ENCODE measurements at places on chromosomes 2 and 18. TPM values are rescaled to one million over a fixed set of nuclear protein-coding genes. Genes with fewer than 3 reads are reported as not detected.

EPC2 gene
- 25.4 TPM for total RNA-seq

LGALSL gene
- total RNA-seq = 2.6 TPM

DTNA gene
- 0.73 TPM for total RNA-seq

BCL11A gene
- 0.21 TPM for total RNA-seq

ASB18 gene
- not detected for total RNA-seq

SYT4 gene
- not detected for total RNA-seq

CEBPZ gene
- 59.3 TPM for total RNA-seq

PJVK gene
- 1.7 TPM for total RNA-seq

DNAH6 gene
- total RNA-seq = 0.09 TPM

NEB gene
- total RNA-seq = 0.27 TPM

TMEM169 gene
- 1.3 TPM for total RNA-seq

DLX2 gene
- not detected for total RNA-seq

CASP8 gene
- total RNA-seq = 44.1 TPM

RAB17 gene
- not detected for total RNA-seq

ATP8B1 gene
- total RNA-seq = not detected

ATOH8 gene
- total RNA-seq = 0.07 TPM

EXOC6B gene
- total RNA-seq = 9.4 TPM

OTOF gene
- total RNA-seq = 12.3 TPM

ANKRD30B gene
- not detected for total RNA-seq

STAMBP gene
- total RNA-seq = 54.3 TPM

DSG1 gene
- total RNA-seq = not detected

ARHGEF33 gene
- total RNA-seq = 0.25 TPM

NFU1 gene
- 57.9 TPM for total RNA-seq

CFC1 gene
- total RNA-seq = not detected

BARD1 gene
- 33.2 TPM for total RNA-seq

LCT gene
- 0.53 TPM for total RNA-seq

All from activated T-helper 2 cell treated with anti-CD3 and anti-CD28 coated beads, Interferon-gamma antibody, Interleukin-2, Interleukin-4, amounts not matched to agents 10 μg/mL and 5 μg/mL and 100 μg/mL, durations not matched to agents 14 hours and 24 hours and 36 hours (primary cell).